ENCODE measurements at places on chromosomes 3 and 15.

- no peak for DNase-seq
Measured at GRCh38 chr3:122919291-122919610, 108.3 kb downstream of the SEMA5B start.

- DNase-seq, result no peak
Measured at GRCh38 chr15:90596943-90597342, 67.2 kb downstream of the CRTC3 start.

- peak; percentile 45 for DNase-seq
Measured at GRCh38 chr3:39260957-39261356, 18.9 kb downstream of the CX3CR1 start.

DNA sequence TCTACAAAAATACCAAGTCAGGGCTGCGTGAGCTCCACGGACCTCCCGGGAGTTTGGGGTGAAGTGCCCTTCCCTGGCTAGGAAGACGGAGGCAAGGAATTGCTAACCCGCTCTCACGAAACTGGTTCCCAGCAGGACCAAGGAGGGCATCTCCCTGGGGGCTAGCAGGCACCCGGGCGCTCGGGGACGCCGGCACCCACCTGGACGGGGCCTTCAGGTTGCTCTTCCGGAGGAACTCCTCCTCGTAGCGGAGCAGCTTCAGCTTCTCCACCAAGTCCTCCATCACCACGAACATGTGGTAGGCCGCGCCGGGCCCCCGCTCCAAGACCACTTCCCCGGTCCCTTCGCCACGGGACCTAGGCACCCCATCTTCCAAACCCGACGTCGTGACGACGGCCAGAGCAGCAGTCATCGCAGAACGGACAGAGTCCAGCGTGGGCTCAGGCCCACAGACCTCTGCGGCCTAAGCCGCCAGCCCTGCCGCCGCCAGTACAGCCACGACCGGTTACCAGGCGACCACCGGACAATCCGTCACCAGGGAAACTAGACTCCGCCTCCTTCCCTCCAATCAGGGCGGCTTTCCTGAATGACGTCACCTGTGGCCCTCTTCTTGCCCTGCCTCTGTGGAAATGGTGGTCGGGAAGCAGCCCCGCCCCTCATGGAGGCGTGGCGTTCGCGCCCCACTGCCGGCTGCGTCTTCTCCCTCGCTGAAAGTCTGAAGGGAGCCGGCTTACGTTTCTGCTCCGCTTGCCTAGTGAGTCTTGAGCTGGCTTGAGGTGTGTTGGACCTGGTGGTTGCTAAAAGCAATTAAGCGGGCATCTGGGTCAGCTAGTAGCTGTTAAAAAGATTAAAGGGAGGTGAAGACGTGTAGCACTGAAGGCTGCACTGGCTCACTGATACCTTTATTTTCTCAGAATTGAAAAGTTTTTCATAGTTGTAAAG lies at the start of gene IFT57:
Gene IFT57, minus strand, starts transcription at position 514 of the 942 bp plus-strand sequence. Its CDS starts 102 bp downstream, at position 412.
- peak; percentile 93 for DNase-seq

DNA sequence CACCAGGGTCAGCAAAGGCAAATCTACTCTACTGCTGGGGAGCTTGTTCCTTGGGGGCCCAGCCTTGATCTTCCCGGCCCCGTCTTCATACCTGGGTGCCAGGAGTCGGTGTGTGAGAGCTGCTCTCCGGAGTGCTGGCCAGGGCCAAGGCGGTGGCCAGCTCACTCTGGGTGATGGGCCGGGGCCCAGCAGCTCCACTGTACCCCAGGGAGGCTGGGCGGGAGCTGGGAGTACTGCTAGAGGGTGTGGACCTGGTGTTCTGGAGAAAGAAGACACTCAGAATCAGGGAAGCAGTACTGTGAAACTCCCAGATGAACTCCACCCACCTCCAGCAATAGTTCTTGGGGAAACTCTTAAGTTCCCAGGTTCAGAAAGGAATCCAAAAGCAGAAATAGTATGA lies 11.9 kb downstream of the UBL7 start:
- no peak for DNase-seq

DNA sequence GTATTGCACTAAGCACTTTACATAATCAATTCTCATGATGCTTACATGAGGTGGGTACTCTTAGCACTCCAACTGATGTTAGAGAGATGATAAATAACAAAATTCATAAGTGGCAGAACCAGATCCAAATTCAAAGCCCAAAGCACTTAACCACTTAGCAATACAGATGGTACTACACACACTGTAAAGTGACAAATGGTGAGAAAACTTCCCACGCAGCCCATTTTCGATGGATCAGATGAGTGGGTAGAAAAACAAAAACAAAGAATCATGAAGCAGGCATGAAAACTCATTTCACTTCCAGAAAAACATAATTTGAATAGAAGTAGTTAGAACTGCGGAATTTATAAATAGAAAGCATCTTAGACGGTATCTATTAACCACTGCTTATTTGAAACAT lies 66.2 kb downstream of the FRMD4B start:
- DNase-seq, result no peak

- no peak for DNase-seq
Measured at GRCh38 chr15:48619446-48619845, 26.1 kb downstream of the FBN1 start.

DNA sequence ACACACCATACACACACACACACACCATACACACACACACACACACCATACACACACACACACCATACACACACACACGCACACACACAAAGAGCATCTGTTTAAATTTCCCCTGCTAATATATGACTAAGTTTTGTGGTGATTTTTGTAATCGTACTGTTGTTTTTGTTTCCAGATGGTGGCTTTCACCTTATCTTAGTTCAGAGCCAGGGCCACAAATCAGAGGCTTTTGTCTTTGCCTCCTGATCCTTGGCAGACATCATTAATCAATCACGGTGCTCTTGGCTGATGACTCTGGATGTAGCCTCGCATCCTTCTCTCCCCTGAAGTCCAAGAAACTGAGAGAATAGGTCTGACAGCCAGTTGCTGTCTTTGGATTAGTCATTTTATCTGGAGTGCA lies 52.1 kb downstream of the EDEM1 start:
- DNase-seq, result no peak

DNA sequence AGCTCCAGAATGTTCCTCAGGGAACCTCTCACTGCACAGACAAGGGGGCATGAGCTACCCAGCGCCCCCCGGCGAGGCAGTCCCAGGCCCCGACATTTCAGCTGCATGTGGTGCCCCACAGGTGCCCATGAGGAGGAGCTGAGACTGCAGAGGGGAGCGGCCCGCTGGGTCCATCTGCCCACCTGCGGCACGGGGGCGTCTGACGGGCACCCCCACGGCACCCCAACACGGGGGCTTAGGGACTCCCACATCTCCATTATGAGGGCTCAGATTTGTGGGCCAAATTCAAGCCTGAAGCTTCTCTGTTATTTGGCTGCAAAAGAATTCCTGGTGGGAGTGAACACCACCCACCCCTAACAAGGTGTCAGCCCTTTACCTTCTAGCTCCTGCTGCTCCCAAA lies 258.4 kb downstream of the UACA start:
- no peak for DNase-seq

DNA sequence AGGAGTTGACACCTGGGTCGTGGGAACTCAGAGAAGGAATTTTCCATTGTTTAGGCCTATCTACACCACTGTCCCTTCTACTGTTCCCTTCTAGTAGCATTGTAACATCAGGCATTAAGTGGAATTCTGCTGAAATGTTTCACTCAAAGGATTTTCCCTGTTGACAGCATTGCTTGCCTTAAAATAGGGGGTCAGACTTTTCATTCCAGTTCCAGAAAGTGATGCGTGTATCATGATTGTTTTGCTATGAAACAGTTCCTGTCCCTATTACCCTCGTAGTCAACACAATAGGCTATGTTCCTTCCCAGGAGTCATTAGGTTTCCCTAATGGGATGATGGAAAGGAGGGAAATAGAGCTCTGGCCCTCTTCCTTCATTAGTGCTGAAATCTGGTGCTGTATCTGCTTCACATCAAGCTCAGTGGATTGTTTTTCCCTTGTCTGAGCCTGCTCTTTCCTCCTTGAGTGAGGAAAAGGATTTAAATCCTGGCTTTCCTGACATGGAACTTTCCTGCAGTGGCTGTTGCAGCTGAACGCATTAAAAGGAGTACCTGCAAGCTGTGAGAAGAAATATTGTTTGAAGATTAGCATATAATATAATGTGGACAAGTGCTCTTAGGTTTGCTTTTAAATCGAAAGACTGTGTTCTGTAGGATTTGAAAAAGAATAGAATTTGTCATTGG lies 195.9 kb downstream of the KLHL25 start:
- no peak for DNase-seq

- DNase-seq, result no peak
Measured at GRCh38 chr3:151558661-151559060, 97.8 kb upstream of the IGSF10 start.

DNA sequence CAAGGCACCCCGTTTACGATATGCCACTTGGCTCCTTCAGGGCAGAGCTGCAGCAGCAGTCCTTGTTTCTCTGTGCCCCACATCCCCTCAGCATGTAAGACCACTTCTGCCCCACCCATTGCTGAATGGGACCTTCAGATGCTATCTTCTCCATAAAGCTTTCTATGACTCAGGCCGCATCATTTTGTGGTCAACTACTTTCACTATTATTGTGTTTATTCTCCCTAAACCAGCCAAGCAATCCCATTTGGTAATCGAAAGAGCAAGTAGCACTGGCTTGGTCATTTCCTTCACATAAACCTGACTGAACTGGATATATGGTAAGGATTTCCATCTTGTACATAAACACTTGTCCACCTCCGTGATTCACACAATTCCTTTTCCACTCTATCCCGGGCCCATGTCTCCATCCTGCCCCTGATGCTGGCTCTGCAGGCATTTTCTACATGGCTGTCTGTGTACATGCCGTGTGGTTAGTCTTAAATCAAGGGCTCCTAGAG lies 25.7 kb downstream of the LIPC start:
- DNase-seq, result no peak

DNA sequence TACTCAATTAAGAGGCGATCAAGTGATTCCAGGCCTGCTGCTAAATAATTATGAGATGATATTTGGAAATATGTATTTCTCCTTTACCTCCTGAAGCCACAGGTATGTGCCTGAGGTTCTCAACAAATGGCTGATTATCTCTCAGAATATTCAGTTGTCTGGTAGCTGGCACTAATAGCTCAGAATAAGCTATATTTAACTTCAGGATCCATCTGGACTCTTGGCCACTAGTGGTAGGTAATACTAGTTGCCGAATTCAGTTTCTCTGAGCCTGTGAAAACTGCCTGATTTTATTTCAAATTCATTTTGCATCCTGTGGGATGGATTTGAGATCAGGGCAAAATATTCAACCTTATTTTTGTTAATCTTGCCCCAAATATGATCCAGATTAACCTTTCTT lies 499.0 kb downstream of the DIPK2A start:
- no peak for DNase-seq

DNA sequence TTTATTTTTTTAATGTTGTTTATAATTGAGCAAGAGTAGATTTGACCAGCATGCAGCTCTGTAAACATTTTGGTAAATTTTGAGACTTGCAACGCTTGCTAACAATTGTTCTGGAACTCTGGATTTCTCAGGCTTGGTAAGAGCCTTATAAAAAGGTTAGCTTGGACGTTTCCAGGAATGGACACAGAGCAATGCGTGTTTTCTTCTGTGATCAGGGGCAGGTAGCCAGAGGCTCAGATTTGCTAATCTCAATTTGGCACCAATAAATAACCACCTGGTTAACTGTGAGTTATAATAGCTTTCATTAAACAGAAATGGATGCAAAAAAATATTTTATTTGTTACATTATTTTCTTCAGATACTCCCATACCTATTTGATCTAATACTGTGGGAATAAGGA lies 39.8 kb downstream of the CADM2 start:
- no peak for DNase-seq

DNA sequence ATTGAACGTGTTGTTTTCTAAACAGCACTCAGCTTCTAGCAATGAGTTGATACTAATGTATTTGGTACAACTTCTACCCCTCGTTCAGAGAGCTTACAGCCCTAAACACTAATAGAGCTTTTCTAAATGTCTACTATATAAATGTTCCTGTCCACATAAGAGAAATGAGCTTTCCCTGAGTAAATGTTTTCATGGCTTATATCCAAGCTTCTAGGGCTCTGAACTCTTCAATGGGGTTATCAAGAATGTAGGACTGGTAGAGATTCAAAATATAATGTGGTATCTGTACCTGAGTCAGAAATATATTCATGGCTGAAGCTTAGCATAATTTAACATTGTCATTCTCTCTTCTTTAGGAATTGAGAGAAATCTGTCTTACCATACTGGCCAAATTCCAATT lies 73.4 kb downstream of the SERPINI1 start:
- no peak for DNase-seq

DNA sequence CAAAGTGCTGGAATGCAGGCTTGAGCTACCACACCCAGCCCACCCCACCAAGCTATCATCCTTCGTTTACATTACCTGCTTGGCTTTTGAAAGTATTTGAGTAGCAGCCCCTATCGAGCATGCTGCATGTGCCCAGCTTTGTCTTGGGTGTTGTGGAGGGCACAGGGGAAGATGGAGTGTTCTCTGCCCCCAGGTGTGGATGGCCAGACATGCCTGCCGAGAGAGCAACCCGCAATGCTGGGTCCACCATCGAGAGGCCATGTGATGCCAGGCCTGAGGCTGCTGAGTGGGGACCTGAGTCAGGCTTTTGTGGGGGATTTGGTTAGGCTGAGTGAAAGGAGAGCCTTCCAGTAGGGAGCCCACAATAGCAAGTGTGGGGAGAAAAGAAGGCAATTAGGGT lies 25.9 kb downstream of the FOXL2NB start:
- DNase-seq, result no peak

GRCh38 chr3:55795296-55795695 lies 308.2 kb upstream of the WNT5A start:
- DNase-seq, result no peak

GRCh38 chr3:95312650-95313049 lies 1249.8 kb downstream of the NSUN3 start:
- DNase-seq, result no peak

GRCh38 chr3:189724356-189724755 lies 93.2 kb downstream of the TP63 start:
- no peak for DNase-seq

GRCh38 chr3:23938688-23939087 lies 6.4 kb upstream of the NR1D2 start:
- no peak for DNase-seq

- no peak for DNase-seq
Measured at GRCh38 chr15:69190091-69190490, 29.7 kb downstream of the GLCE start.

DNA sequence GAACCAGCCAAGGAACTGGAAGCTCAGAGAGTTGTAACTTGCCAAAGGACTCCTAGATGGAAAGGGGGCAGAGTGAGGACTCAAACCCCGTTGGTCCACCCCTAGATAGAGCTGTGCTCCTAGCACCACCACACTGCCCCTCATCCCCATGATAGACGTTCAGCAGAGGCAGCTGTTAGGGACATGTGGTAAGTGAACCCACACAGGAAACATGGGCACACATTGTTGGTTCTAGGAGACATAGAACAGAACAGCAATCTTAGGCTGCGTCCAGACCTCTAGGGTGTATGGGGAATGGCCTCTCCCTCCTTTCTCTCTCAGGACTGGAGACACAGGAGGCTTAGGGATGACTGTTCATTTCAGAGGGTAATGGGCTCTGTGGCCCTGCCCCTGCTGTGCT lies 102.7 kb downstream of the ANP32A start:
- no peak for DNase-seq

GRCh38 chr3:185421577-185422232 lies 58.8 kb downstream of the MAP3K13 start:
- DNase-seq, result no peak

GRCh38 chr3:187064210-187065115 lies 74.8 kb downstream of the RPL39L start:
- no peak for DNase-seq

GRCh38 chr15:59611276-59612260 lies at the start of gene GCNT3:
TSS of gene GCNT3 (plus strand) at chr15:59611783. CDS start at chr15:59618239, 6,456 bp downstream.
- no peak for DNase-seq

- DNase-seq, result no peak
Measured at GRCh38 chr3:160163229-160163878, 61.9 kb upstream of the C3orf80 start.

Data from T-cell (primary cell).